ENCODE measurements at places on chromosomes 3 and 15. TPM values are rescaled to one million over a fixed set of nuclear protein-coding genes. Genes with fewer than 3 reads are reported as not detected.

The LEKR1 gene
- total RNA-seq = 0.60 TPM

The TNNC1 gene
- not detected for total RNA-seq

The SPINK8 gene
- total RNA-seq = not detected

The ZDHHC23 gene
- total RNA-seq = 20.6 TPM

The GCHFR gene
- total RNA-seq = 17.5 TPM

The PLAAT1 gene
- 0.20 TPM for total RNA-seq

The ZCWPW2 gene
- under 0.01 TPM for total RNA-seq

The NANOGP8 gene
- total RNA-seq = not detected

The NTRK3 gene
- not detected for total RNA-seq

The SLC24A5 gene
- total RNA-seq = under 0.01 TPM

The LDHAL6B gene
- not detected for total RNA-seq

The IL17RC gene
- 11.5 TPM for total RNA-seq

The GCSAM gene
- total RNA-seq = not detected

The SCAANT1 gene
- 1.7 TPM for total RNA-seq

The CMSS1 gene
- total RNA-seq = 3.0 TPM

Measured in lung microvascular endothelial cell (primary cell).